ENCODE measurements at places on chromosomes 2 and 18.

DNA sequence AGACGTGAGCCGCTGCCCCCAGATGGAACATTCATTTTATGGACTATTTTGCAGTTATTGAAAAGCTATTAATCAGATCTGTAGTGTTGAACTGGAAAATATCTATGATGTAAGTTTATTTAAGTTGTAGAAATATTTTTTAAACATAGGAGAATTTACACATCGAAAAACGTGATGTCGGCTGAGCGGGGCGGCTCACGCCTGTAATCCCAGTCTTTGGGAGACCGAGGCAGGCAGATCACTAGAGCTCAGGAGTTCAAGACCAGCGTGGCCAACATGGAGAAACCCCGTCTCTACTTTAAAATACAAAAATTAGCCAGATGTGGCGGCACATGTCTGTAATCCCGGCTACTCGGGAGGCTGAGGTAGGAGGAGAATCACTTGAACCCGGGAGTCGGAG is 2.0 kb upstream of the TIA1 start:
- DNase-seq, result no peak

GRCh38 chr2:98899041-98899702 is 36.9 kb downstream of the CRACDL start:
- peak; percentile 82 for DNase-seq

DNA sequence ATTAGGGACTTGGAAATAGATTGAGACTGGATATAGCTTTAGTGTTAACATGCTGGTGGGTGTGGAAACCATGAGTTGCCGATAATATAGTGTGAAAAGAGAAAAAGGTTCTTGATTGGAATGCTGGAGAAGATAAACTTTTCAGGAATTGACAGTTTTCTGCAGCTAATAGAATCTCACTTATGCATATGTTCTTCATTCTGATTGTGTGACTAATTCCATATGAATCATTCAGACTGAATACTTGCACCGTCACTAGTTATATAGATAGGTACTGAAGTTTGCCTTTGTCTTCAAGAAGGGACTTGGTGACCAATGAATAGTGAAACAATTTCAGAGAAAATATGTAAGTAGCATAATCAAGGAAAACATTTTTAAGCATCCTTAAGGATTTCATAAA is 225.7 kb upstream of the FOSL2 start:
- no peak for DNase-seq

- DNase-seq, result no peak
These were observed 34.7 kb downstream of the TRABD2A start for GRCh38 chr2:84846041-84846663.

DNA sequence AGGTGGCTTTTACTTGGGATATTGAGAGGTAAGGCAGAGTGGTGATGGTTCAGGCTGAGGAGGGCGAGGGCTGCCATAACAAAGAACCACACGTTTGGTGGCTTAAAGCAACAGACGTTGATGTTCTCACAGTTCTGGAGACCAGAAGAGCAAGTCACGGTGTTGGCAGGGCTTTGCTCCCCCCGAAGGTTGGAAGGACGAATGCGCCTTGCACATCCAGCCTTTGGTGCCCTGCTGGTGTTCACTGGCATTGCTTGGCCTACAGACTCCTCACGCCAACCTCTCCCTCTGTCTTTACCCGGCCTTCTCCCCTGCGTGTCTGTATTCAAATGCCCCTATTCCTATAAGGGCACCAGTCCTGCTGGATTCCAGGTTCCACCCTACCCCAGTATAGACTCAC is 125.4 kb downstream of the TPO start:
- no peak for DNase-seq

- DNase-seq, result no peak
These were observed 805 bp downstream of the SNORC start for GRCh38 chr2:232870766-232871371.

- no peak for DNase-seq
These were observed 45.3 kb downstream of the RBKS start for GRCh38 chr2:27844821-27845255.

GRCh38 chr2:177717831-177718618 is 325.5 kb downstream of the AGPS start:
- peak; percentile 49 for DNase-seq

DNA sequence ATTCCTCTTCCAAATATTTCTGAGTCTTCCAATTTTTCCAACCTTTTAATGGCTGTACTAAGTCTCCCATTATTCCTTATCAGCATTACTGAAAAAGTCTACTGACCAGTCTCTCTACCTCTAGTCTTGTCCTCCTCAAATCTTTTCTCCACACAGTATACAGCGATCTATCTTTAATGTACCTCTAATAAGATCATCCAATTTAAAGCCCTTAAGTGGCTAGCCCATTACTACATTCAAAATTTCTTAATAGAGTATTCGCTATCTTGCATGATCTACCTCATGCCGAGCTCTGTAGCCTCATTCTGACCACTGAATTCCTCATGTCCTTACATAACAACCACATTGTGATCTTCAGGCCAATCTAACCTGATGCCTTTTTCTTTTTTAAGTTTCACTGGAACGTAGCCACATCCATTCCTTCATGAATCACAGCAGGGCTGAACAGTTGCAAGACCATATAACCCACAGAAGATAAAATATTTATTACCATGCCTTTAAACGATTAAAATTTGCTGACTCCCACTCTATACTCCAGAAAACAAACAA is 57.9 kb downstream of the SLC66A3 start:
- DNase-seq, result no peak

DNA sequence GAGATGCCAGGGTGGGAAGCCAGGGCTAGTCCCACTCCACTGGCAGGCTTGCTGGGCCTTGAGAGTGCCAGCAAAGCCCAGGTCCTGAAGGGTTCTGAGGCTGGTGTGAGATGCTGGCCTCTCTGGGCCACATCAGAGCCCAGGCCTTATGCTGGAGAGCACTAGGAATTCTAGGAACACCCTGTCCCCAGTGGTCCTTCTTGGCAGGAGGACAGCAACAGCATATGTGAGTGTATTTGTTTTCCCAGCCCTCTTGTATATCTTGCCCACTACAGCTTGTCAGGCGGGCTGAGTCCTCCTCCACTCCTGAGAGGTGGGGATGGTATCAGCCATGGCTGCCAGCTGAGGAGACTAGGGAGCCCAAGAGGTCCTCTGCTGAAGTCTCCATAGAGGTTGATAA is 327.0 kb downstream of the PDE11A start:
- no peak for DNase-seq

GRCh38 chr2:234840336-234840735 is 111.5 kb upstream of the SH3BP4 start:
- peak; percentile 50 for DNase-seq

DNA sequence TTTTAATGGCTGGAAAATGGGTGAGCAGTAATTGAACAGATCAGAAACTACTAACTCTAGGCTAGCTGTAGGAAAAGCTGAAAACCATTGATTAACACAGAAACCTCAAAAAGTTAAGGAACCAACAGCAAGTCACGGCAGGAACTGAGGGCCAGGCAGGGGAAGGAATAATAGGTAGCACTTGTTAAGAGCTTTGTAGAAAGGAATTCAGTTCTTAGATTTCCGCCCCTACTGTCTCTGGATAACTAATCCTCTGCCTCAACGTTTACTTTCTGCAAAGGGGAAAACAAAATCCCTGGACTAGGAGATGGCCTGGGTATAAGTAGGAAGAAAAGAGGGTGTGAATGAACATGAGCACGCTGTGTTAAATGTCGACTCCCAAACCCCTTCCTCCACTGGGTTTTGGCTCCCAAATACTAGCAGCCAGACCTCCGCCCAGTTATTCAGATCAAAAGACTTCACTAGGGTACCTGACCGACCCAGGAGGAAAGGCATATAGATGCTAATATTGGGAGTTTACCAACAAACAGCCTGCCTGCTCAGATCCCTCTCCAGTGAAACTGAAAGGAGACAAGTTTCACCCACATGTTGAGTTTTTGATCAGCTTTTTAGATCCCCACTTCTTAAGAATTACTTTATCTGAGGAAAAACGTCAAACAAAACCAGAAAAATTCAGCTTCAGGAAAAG is 12.4 kb downstream of the SMAD2 start:
- no peak for DNase-seq

DNA sequence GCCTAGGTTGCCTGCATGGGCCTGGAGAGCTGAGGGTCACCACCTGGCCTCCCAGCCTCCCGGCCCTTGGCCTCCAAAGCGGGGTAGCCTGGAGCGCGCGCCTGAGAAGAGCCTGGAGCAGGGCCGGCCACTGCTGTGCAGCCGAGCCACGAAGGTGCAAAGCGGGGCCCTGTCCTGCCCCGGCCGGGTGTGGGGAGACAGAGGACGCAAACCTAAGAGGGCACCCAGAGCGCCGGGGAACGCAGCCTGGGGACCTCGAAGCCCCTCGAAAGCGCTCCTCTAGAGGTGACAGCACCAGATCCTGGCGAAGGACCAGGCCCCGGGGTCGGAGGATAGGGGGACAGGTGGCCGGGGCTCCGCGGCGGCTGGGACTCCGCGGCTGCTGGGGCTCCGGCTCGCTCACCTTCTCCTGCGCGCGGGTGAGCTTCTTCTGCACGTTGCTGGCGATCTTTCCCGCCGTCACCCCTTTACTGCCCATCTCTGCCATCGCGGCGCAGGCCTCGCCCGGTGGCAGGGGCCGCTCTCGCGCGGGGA is 430 bp downstream of the BIN1 start:
- peak; percentile 76 for DNase-seq

DNA sequence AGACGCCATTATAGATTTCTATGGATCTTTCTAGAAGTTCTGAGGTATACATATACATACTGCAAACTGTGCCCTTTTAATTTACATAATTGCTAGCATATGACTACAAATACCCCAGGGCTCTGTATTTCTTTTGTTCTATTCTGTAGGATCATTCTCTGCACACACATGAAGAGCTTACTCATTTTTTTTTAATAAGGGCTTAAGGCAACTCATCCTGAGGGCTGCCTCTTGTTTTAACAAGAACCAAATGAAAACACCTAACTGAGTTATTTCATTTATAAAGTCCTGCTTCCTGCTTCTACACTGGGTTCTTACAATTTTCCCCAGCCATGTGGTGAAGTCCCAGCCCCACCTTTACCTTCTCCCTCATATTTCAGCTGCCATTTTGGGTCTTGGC is 390.5 kb downstream of the IRS1 start:
- no peak for DNase-seq

- DNase-seq, result peak; percentile 93
These were observed 52.8 kb upstream of the CABYR start for GRCh38 chr18:24086082-24086481.

- DNase-seq, result no peak
These were observed 97.4 kb downstream of the PLB1 start for GRCh38 chr2:28593160-28593755.

DNA sequence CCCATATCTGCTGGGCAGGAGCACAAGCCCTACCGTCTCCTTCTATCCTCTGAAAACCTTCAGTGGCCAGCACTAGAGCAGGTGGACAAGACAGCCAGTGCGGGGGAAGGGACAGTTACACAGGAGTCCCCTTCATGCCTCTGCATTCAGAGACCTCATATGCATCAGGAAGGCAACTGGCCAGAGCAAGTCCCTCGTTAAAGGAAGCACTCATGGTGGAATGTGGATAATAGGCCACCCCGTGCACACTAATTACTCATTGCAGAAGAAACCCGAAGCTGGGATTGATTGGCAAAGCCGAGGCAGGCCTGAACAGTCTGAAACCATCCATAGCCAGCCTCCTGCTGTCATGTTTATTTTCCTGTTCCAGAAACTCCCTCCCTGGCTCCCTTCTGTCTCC is 11.2 kb downstream of the KIAA2012 start:
- peak; percentile 12 for DNase-seq

GRCh38 chr18:50924372-50924771 is 43.5 kb upstream of the ELAC1 start:
- DNase-seq, result no peak

- peak; percentile 89 for DNase-seq
These were observed 15.4 kb upstream of the MLPH start for GRCh38 chr2:237471438-237472186.

GRCh38 chr2:179701524-179702110 is 159.8 kb downstream of the ZNF385B start:
- DNase-seq, result no peak

- peak; percentile 7 for DNase-seq
These were observed 73.6 kb downstream of the FSHR start for GRCh38 chr2:49080681-49081080.

GRCh38 chr2:203059567-203060240 is 45.0 kb downstream of the NBEAL1 start:
- no peak for DNase-seq

DNA sequence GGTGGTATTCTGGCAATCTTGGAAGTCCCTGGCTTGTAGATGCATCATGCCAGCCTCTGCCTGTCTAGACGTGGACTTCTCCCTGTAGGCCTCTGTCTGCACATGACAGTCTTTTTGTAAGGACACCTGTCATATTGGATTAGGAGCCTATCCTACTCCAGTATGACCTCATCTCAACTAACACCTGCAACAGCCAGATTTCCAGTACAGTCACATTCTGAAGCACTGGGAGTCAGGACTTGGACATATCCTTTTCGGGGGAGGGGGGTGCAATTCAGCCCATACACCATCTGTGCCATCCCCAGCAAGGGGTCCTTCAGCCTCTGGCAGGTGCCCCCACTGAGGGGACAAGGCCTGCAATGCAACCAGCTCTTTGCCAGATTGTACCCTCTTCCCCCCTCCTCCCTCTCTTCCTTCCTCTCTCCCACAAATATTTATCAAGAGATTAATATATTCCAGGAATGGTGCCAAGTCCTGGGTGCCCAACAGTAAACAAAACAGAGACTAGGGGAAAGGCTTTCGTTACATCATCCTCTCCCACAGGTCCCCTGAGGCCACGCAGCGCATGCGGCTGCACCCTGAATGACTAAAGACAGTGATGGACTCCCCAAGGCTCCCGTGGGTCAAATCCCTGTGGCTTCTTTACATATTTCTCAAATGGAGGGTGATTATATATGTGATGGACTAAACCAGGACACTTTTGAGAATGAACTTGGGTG is 20.5 kb upstream of the MYCN start:
- peak; percentile 90 for DNase-seq

DNA sequence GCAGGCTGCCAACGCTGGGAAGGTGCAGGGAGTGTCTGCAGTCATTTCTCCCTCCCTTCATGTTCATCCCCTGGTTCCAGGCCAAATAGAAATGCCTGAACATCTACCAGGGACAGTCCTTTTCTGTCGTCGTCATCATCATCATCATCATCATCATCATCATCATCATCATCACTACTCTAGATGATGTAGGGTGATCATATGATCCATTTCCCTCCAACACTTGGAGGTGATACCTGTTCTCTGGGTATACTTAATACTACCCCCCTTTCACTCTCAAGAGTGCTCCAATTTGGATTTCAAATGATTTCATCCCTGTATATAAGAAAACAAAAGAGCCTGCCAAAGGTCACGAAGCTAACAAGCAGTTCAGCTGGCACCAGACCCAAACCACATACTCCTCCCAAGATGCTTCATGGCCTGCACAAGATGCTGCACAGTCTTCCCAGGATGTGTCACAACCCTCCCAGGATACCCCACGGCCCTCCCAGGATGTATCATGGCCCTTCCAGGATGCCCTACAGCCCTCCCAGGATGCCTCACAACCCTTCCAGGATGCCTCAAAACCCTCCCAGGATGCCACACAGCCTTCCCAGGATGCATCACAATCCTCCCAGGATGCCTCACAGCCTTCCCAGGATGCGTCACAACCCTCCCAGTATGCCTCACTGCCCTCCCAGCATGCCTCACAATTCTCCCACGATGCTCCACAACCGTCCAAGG is 257.9 kb downstream of the DYSF start:
- no peak for DNase-seq
